Posterior cingulate gyrus (tissue), 11 donors: ENCODE measurements at places on chromosomes 4 and X.
A peak's percentile ranks its signal among the peaks of the same experiment; 100 is the strongest.

DNA sequence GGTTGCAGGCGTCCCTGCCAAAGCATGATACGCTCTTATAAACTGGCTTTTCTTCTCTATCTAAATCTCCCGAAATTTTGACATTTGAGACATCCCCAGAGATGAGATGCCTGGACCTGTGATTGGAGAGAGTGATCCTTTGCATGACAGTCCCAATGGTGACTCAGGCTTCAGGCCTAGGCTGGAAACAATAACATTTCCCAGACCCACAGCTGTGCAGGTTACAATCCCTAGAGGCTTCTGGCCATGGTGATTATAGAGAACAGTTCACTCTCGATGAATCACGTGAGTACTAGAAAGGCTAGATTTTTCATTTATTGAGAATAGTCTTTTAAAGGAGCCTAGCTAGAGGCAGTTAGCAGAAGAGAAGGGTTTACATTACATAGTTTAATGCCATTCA lies 75.9 kb downstream of the SPATA18 start:
- DNase-seq, result no peak

- DNase-seq, result no peak
Measured at GRCh38 chr4:110287130-110287529, 88.7 kb upstream of the ELOVL6 start.

- no peak for DNase-seq
Measured at GRCh38 chrX:124488412-124489161, 142.2 kb downstream of the SH2D1A start.

DNA sequence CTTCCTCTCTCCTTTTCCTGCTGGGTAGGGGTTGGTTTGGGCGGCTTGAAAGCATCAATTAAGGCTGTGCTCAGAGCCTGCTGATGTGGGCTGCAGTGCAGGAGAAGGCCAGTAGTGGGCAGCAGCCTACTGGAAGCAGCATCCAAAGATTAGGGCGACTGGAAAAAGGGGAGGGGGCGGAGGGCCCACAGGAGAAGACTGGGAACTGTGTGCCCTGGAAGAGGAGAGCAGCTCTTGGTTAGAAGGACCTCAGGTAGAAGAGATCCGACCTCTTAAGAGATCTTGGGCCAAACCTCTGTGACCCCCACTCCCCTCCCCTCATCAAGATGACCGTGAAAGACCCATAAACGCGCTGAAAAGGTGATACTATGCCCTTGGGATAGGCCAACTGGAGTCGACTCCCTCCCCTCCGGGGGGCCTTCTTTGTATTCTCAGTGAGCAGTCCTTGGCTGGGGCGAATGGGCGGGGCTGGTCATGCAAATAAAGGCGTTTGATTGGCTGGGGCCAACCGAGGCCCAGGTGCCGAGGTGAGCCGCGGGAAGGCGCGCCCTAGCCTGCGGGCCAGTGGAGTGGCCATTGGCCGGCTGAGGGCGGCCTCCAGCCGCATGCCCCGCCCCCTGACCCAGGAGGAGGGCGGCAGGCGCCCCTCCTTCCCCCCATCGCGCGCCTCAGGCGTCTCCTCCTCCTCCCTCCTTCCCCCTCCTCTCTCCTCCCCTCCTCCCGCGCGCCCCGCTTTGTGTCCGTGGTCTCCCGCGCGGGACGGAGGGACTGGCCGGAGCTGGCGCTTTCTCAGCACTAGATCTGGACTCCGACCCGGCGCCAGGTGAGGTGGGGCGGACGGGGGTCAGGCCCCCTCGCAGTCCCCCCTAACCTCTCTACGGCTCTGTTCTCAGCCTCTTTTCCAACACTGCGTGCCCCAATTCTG lies 10.1 kb downstream of the DLG3 start:
- peak; percentile 54 for DNase-seq

DNA sequence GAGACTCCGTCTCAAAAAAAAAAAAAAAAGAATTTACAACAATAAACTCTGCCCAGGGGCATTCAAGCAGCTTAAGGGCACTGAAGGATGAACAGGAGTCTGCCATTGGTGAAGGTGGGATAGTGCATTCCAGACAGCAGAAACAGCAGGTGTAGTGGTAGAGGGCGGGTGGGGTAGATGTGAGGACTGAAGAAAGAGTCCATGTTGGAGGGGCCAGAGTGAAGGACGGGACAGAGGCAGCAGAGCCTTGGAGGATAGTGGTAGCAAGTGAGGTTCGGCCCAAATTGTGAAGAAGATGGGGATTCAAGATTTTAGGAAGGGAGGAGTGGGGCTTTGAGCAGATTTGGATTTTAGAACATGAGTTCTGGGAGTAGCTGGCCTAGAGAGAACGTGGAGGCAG lies 75.7 kb downstream of the MED28 start:
- DNase-seq, result no peak

DNA sequence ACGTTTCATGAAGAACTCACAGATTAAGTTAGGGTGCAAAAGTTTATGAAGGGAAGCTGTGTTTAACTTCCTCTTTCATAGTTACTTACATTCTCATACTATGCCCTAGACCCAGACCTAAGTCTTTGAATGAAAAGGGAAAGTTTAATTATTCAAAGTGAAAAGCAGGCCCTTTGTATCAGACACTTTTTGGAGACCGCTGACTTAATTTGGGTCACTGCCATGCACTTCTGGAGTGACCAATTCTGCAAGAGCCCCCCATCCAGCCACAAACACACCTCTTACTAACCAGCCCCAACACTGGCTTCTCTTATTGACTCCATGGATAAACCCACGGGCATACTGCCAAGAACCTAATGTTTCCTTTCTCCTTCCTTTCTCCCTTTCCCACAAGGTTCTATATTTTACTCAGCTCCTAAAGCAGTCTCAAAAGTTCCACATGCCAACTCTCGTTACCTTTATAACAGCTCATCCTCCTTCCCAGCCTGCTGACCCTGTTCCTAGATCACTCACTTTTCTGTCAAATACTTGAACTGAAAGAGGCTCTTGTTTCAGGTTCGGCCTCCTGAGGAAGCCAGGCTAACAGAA lies 34.5 kb downstream of the ABCE1 start:
- no peak for DNase-seq

GRCh38 chr4:104749062-104749461 lies 254.4 kb upstream of the CXXC4 start:
- no peak for DNase-seq

GRCh38 chrX:9609987-9610386 lies 145.1 kb downstream of the TBL1X start:
- no peak for DNase-seq

- no peak for DNase-seq
Measured at GRCh38 chrX:14718403-14718802, 154.5 kb downstream of the FANCB start.

- no peak for DNase-seq
Measured at GRCh38 chr4:71232056-71232430, 106.8 kb upstream of the SLC4A4 start.

DNA sequence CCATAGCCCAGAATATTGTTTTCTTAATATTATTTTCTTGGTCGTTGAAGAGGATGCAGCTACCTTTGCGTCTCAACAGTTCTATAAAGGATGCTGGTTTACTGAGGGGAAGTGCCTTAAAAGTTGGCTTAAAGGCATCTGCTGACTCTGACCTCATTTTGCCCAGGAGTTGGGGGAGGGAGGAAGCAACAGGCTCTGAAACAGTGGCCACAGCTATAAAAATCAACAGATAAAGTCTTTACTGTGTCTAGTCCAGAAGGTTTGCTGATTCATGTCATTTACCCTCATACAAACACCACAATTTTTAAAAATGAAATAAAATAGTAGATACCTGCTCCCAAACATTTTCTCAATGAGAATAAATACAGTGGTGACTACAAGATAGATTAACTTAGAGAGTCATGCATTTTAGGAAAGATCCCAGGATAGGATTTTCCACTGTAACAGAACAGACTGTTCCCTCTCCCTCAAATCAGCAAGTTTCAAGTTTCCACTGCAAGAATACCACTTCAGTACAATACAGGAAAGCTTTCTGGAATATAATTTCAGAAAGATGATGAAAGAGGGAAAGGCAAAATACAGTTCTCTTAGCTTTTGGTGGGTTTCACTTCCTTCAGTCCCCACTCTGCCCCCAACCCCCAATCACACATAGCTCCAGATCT lies 1.9 kb downstream of the PHKA1 start:
- no peak for DNase-seq

DNA sequence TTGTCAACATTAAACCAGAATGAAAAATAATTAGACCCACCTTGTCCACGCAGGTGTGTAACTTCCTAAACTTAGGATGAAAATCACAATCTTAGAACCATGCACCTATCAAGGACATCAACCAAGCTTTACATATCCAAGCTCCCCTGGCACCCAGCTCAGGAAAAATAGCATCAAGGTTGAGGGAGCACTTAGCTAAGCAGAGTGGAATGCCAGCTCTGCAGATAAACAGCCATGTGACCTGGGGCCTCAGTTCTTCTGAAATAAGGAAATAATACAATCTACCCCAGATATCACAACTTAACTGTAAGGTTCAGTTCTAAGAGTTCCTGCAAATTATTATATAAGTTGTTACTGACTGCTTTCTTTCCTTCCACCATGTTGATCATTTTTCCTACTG lies 64.7 kb downstream of the DHX15 start:
- no peak for DNase-seq

- no peak for DNase-seq
Measured at GRCh38 chrX:8864161-8864560, 63.0 kb upstream of the FAM9A start.

- peak; percentile 69 for DNase-seq
Measured at GRCh38 chr4:139028191-139028661, 12.6 kb downstream of the NOCT start.

- no peak for DNase-seq
Measured at GRCh38 chrX:17629519-17629918, 107.8 kb upstream of the SCML1 start.

DNA sequence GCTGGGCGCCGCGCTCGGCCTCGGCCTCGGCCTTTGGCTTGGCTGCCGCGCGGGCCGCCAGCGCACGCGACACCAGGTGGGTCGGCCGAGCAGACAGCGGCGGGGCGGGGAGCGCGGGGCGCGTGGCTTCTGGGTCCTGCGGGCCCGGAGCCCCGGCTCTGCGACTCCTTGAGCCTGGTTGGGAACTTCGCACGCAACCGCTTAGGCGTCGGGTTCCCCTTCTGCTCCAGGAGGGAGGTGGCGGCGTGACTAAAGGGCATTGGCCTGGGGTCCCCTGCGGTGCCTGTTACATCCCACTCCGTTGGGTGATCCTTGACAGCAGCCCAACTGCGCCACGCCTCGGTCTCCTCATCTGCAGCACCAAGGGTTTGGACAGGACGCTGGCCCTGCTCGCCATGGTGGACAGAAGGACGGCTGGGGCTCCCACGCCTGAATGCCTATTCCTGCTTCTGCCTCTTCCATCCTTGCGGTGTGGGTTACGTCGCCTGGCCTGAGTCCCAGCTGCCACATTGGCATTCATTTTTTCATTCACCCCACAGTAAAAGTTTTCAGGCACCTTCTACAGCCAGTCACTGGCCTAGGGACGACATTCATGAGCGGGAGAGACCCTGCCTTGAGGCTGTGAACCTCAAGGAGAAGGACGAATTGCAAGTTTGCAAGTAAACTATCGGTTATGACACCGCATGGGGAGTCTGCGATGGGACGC lies 631 bp downstream of the EVC start:
- DNase-seq, result no peak

GRCh38 chr4:107987916-107988762 lies 1.6 kb upstream of the HADH start:
- no peak for DNase-seq

GRCh38 chr4:56427179-56427578 lies 8.2 kb downstream of the PPAT start:
- no peak for DNase-seq
